Neural progenitor cell (in vitro differentiated cells): ENCODE measurements at places on chromosomes 16 and 17. TPM values are rescaled to one million over a fixed set of nuclear protein-coding genes. Genes with fewer than 3 reads are reported as not detected.

DNA sequence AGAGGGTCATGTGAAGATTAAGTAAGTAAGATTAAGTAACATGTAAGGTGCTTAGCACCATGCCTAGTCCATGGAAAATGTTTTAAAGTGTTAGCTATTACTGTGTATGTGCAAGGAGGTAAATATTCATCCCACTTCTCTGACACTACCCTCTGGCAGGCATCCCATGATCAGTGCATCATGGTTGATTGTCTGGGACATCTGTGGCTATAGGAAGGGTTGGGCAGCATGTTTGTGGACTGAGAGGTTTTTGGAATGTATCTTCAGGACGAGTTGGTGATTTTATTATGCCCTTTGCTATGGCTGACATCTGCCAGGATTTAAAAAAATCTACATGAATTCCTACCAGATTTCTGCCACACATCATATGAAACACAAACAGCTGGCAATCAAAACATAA, 6.5 kb upstream of the TAOK1 start:
- H3K27me3 ChIP-seq, result no peaks in the 10 kb centered on the region
- DNase-seq, result no peak
- no peak overlapping the region for H3K4me3 ChIP-seq
- no peak overlapping the region for H3K27ac ChIP-seq

GRCh38 chr16:52071101-52071500, 475.8 kb downstream of the TOX3 start:
- no peaks in the 10 kb centered on the region for H3K27me3 ChIP-seq
- H3K4me1 ChIP-seq, result peaks cover 3% of the 10 kb centered on the region
- no peaks in the 10 kb centered on the region for H3K36me3 ChIP-seq
- no peak overlapping the region for H3K27ac ChIP-seq

GRCh38 chr16:89118361-89119165, 24.9 kb downstream of the ACSF3 start:
- H3K27ac ChIP-seq, result no peak overlapping the region
- no peaks in the 10 kb centered on the region for H3K36me3 ChIP-seq

GRCh38 chr17:17900615-17901520, 64.1 kb upstream of the SREBF1 start:
- no peaks in the 10 kb centered on the region for H3K4me1 ChIP-seq
- no peak overlapping the region for H3K4me3 ChIP-seq
- no peak for DNase-seq
- H3K27ac ChIP-seq, result no peak overlapping the region
- no peaks in the 10 kb centered on the region for H3K27me3 ChIP-seq

GRCh38 chr17:47981462-47981861, 10.5 kb downstream of the CDK5RAP3 start:
- no peak overlapping the region for H3K4me3 ChIP-seq
- peaks cover 16% of the 10 kb centered on the region for H3K4me1 ChIP-seq
- H3K36me3 ChIP-seq, result no peaks in the 10 kb centered on the region
- H3K27me3 ChIP-seq, result no peaks in the 10 kb centered on the region
- no peak overlapping the region for H3K27ac ChIP-seq

GRCh38 chr17:75632863-75633485, at the start of gene SMIM5:
Gene SMIM5 (plus strand): TSS chr17:75633434. CDS start chr17:75640202, 6,768 bp downstream.
- H3K4me1 ChIP-seq, result peaks cover 25% of the 10 kb centered on the region
- H3K27ac ChIP-seq, result no peak within 1 kb of the TSS
- peak; percentile 91 for DNase-seq
- H3K36me3 ChIP-seq, result no peaks in the 10 kb centered on the region
- peak within 1 kb of the TSS; percentile 38 for H3K4me3 ChIP-seq

DNA sequence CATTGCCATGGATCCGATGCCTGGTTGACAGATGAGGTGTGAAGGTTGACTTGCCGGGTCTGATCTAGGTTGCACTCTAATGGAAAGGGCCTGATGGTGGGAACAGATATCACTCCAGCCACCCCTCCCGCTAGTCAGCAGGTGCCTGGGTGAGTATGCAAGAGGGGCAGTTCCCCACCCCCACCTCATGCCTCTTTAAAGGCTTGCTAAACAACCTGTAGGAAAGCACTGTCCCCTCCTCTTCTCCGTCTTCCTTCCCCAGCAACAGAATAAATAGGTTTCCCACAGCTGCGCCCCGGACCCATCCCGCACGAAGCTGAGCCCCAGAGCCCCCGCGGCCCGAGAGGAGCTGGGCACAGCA, 746 bp upstream of the TMEM132E start:
- peak overlapping the region; percentile 53 for H3K4me3 ChIP-seq
- peaks cover 44% of the 10 kb centered on the region for H3K4me1 ChIP-seq
- peaks cover 100% of the 10 kb centered on the region for H3K27me3 ChIP-seq
- no peak overlapping the region for H3K27ac ChIP-seq
- H3K36me3 ChIP-seq, result no peaks in the 10 kb centered on the region

DNA sequence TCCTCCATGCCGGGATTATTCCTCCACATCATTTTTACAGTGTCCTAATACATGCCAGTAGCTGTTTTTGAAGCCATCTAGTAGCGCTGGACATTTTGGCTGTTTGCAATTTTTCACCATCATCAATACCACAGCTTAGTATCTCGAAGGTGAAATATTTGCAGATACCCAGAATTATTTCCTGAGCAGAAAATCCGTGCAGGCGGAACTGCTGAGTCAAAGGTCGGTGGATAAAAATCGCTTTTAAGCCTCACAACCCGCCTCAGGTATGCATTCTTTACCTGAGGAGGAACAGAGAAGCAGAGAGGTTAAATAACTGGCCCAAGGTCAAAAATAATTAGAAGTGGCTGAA, 584 bp upstream of the TNRC6A start:
- H3K36me3 ChIP-seq, result no peaks in the 10 kb centered on the region
- no peak overlapping the region for H3K27ac ChIP-seq
- H3K27me3 ChIP-seq, result no peaks in the 10 kb centered on the region
- H3K4me1 ChIP-seq, result peaks cover 13% of the 10 kb centered on the region
- DNase-seq, result no peak

DNA sequence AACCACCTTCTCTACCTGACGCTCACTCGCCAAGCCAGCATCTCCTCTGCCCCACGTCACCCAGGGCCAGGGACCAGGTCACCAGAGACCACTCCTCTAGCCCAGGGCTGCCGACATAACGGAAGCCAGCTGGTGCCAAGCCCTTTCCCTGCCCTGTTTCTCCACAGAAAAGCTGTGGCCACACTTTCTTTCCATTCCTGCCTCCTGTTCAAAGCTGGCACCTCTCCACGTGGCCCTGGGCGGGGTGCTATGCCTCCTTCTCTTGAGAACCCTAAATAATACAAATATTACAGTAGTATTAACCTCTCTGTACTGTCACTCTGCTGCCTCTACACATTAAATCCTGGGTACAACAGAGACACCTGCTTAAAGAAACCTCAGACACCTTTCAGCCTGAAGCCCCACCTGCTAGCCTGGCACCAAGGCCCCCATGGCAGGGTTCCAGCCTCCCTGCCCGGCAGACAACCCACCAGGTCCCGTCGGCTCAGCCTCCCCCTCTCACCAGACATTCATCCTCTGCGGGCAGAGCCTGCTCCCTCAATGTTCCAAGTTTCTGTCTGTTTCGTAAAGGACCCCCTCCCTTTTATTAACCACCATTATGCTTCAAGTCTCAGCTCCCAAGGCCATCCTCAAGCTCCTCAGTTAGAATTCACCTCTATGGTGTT, 62.3 kb downstream of the TIMM22 start:
- no peak overlapping the region for H3K27ac ChIP-seq
- no peaks in the 10 kb centered on the region for H3K27me3 ChIP-seq
- no peak overlapping the region for H3K4me3 ChIP-seq
- DNase-seq, result no peak

DNA sequence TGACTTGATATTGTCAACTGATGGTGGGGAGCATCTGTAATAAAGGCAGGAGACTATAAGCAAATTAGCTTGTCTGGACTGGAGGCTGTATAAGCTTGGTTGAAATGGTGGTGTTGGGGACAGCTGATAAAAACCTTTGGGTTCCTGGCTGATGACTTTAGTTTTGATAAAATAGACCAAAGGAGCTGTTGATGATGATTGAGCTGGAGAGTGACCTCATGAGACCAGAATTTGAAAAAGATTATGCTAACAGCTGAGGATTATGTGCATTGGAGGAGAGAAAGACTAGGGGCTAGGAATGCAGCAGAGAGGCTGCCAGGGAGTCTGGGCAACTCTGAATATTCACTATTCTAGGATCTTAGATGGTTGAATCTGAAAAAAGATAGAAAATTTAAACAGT, 8.7 kb upstream of the CDC27 start:
- no peaks in the 10 kb centered on the region for H3K27me3 ChIP-seq
- H3K27ac ChIP-seq, result no peak overlapping the region
- no peaks in the 10 kb centered on the region for H3K4me1 ChIP-seq
- H3K36me3 ChIP-seq, result no peaks in the 10 kb centered on the region

DNA sequence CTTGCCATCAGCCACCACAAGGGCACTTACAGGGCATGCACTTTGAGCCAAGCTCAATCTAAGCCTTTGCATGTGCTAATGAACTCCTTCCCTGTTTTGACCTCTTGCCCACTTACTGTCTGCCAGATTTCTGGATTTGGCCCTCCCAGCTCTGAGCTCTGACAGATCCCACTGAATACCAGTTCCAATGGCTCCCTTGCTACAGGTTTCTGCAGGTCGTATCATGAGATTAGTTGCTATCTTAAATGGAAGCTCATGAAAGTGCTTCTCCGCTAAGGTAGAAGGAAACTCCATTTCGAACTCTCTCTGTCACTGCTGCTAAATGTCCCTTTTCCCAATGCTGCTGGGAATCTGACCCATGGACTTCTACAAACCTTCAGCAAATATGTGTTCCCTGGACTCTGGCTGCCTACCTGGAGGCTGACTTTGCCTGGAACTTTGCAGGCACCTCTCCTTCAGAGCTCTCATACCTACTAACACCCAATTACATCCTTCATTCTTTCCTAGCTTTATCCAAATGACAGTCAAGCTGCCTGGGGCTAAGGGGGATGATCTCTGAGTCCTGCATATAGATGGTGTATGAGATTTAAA, 23.5 kb upstream of the TOB1 start:
- no peak for DNase-seq
- no peaks in the 10 kb centered on the region for H3K27me3 ChIP-seq
- H3K4me1 ChIP-seq, result peaks cover 28% of the 10 kb centered on the region
- no peaks in the 10 kb centered on the region for H3K36me3 ChIP-seq

DNA sequence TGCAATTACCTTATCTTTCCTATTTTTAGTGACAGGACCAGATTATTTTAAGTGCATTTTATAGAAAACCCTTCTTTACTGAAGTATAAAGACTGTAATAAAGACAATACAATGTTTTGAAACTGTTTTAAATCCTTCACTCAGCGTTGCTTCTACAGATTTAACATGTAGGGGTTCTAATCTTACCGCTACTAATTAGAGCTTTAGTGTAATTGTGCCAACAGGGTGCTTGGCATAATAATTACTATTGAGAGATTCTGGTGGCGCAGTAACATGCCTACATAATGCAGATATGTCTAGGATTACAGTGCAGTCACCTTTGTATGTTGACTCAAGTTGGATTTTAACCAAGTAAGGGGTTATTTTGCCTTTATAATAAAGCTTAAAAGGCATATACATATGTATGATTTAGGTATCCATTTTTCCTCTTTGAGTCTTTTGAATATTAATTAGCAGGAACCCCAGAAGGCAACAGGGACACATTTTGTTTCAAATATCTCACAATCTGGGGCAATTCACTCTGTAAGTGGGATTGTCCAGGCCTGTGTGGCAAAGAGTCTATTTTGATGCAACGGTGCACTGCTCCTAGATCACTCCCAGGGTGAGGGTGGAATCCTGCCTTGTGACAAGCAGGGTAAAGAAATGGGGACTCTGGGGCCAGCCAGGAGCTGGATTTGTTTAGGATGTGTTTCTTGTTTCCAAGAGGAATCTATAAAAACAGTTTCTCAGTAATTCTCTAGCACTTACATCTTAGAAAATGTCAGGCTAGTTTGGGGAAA, 604.7 kb upstream of the SALL1 start:
- H3K27ac ChIP-seq, result no peak overlapping the region
- no peak overlapping the region for H3K4me3 ChIP-seq
- no peaks in the 10 kb centered on the region for H3K36me3 ChIP-seq
- DNase-seq, result no peak
- no peaks in the 10 kb centered on the region for H3K27me3 ChIP-seq

GRCh38 chr17:27236717-27237315, 57.1 kb upstream of the WSB1 start:
- H3K4me3 ChIP-seq, result no peak overlapping the region
- H3K36me3 ChIP-seq, result no peaks in the 10 kb centered on the region
- DNase-seq, result peak; percentile 73

GRCh38 chr17:17944743-17945142, 27.5 kb downstream of the TOM1L2 start:
- no peak overlapping the region for H3K27ac ChIP-seq
- no peaks in the 10 kb centered on the region for H3K36me3 ChIP-seq
- peaks cover 15% of the 10 kb centered on the region for H3K4me1 ChIP-seq
- H3K27me3 ChIP-seq, result no peaks in the 10 kb centered on the region
- peak; percentile 37 for DNase-seq

- peaks cover 29% of the 10 kb centered on the region for H3K4me1 ChIP-seq
- no peaks in the 10 kb centered on the region for H3K36me3 ChIP-seq
- peak; percentile 88 for DNase-seq
- no peak overlapping the region for H3K27ac ChIP-seq
Observed at GRCh38 chr16:49639739-49640431, 216.0 kb downstream of the ZNF423 start.

DNA sequence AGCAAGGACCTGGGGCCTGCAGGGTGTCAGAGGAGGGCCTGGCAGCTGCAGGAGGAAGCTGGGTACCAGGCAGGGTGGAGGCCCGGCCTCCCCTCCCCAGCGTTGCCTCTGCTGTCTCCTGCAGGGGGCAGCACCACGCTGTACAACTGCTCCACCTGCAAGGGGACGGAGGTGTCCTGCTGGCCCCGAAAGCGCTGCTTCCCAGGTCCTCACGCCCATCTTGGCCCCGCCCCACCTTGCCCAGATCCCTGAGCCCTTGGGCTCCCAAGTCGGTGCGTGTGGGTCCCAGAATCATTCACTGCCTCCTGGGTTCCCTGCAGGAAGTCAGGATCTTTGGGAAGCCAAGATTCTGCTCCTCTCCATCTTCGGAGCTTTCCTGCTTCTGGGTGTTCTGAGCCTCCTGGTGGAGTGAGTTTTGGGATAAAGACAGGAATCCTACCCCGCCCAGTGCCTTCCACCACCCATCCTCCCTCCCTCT, 1.2 kb downstream of the TMEM95 start:
- peak; percentile 93 for DNase-seq
- H3K27me3 ChIP-seq, result peaks cover 2% of the 10 kb centered on the region
- H3K4me3 ChIP-seq, result peak overlapping the region; percentile 4
- no peak overlapping the region for H3K27ac ChIP-seq
- H3K4me1 ChIP-seq, result no peaks in the 10 kb centered on the region
- H3K36me3 ChIP-seq, result no peaks in the 10 kb centered on the region

GRCh38 chr17:3531266-3532101, 26.1 kb downstream of the TRPV3 start:
- H3K4me3 ChIP-seq, result no peak overlapping the region
- peaks cover 31% of the 10 kb centered on the region for H3K4me1 ChIP-seq
- H3K27me3 ChIP-seq, result no peaks in the 10 kb centered on the region
- H3K36me3 ChIP-seq, result no peaks in the 10 kb centered on the region

DNA sequence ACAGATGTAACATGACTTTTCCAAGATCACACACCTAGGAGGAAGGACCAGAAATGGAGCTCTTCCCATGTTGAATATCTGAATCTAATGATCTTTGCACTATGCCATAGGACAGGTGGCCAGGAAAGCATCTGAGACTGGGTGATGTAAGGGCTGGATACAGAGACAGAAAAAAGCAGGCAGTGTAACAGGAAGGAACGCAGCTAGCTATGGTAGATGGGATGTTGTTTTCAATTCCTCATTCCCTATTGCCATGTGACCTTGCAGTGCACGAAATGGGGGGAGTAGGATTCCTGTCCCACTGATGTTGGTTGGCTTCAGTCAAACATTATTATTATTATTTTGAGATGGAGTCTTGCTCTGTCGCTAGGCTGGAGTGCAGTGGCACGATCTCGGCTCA, 3.7 kb upstream of the NPIPB15 start:
- no peaks in the 10 kb centered on the region for H3K27me3 ChIP-seq
- no peaks in the 10 kb centered on the region for H3K4me1 ChIP-seq
- H3K4me3 ChIP-seq, result no peak overlapping the region
- no peak for DNase-seq
- H3K36me3 ChIP-seq, result no peaks in the 10 kb centered on the region

The MPP3 gene
- total RNA-seq, result 6.1 and 7.0 TPM in 2 replicates

The MFSD6L gene
- not detected in 2 replicates for total RNA-seq

The KDM6B gene
- 6.8 and 12.3 TPM in 2 replicates for total RNA-seq
